Renal pelvis (tissue), 12 donors: ENCODE measurements at places on chromosomes 4 and X. TPM values are rescaled to one million over a fixed set of nuclear protein-coding genes. Genes with fewer than 3 reads are reported as not detected.
A peak's percentile ranks its signal among the peaks of the same experiment; 100 is the strongest.

DNA sequence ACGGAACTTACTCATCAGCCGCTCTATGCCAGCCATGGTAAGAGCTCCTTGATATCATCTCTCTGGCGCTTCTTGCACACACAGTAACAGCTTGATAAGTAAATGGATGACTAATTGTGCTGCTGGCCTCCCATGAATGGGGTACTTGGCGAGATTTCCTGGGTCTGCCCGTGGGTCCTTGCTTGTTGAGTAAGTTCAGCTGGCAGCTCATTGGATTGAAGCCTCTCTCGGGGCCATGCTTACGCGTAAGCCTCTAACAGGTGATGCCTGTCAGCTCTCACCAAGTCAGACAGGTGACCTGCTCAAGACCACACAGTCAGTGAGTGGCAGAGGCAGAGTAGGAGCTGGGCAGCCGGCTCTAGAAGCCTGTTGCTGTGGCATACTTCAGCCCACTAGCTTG is 7.7 kb downstream of the NSG1 start:
- no peak for DNase-seq

- no peak for DNase-seq
Measured at GRCh38 chr4:78625073-78625472, 73.5 kb downstream of the ANXA3 start.

- no peak for DNase-seq
Measured at GRCh38 chrX:9785254-9785943, 830 bp upstream of the SHROOM2 start.

DNA sequence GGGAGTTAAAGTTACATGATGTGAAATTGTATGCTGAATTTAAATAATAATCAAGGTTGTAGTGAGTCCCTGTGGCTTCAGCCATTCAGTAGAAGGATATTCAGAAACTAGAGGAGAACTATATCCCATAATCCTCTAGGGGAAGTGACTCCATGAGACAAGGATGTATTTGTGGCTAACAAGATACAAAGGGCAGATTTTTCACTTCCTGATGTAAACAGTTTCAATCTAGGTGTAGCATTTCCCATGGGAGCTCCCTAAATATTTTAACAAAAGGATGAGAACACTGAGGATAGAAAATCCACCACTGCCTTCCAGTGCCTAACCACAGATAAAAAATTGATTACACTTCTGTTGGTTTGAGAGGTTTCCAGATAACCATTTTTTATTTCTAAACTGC is 435.4 kb upstream of the TENM3 start:
- DNase-seq: no peak

DNA sequence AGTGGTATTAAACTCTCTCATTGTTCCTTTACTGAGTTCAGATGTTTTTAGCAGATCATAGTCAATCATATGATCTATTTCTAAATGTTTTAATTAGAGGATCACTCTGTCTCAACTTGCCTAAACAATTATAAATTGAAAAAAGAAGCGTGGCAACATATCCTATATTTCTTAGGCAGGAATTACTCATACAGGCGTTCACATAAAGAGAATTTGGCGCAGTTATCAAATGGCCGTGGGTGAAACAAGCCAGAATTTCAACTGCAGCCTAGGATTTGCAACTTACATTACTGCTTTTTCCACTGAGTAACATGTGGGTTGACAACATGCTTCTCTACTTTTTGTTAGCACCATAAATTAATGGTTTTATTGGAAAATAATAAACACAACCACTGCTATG is 141.3 kb downstream of the CPE start:
- no peak for DNase-seq

DNA sequence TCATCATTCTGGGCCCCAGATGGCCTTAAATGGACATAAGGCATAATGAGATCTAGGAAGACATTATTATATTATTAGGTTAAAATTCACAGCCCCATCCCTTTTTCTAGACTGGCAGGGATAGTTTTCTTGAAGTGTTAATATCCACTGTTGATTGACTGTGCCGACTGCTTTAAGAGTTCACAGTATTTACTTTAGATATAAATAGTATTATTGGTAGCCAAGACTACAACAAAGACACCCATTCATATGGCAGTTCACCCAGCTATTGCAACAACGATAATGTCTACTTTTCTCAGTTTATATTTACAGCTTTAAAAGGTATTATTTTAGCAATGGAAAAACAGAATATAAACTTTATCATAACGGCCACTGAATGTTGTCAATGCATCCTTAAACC is 922.2 kb upstream of the POU3F4 start:
- DNase-seq: no peak

GRCh38 chr4:24002330-24002966 is 112.6 kb upstream of the PPARGC1A start:
- DNase-seq: no peak

DNA sequence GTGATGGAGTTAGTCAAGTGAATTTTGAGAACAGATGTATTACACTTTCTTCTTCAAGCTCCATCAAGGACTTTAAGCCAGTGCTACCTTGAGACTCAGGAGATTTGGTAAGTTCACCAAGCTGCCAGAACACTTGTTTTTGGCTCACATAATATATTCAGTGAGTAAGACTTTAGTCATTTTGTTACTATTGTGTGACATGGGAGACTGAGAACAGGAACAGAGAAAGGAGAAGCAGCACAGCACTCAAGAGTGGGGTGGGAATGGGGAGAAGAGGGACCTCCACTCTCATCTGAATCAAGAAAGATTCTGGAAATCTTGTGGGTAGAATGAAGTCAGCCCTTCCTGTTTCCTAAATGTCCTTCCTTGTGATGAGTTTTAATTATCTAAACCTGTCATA is 87.3 kb upstream of the TET2 start:
- no peak for DNase-seq

GRCh38 chrX:15299941-15300851 is 15.2 kb downstream of the ASB11 start:
- peak; percentile 10 for DNase-seq

GRCh38 chr4:151934766-151935165 is 174.0 kb upstream of the GATB start:
- DNase-seq: no peak

DNA sequence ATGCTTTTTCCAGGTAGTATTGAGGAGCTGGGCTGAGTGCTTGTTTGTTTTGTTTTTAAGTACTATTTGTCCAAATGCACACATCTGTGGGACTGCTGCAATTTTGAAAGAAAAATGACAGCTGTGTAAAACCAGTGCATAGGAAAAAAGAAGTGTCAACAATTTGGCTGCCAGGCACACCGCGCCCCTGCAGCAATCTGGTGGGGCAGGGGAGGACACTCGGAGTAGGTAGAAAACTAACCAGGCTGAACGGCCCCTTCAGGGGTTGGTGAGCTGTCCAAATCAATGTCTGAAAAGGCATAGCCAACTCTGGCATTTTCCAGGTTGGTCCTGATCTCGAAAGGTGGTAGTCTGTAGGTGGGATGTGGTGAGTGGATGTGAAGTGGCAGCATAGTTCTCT is 1.1 kb downstream of the LDOC1 start:
- no peak for DNase-seq

DNA sequence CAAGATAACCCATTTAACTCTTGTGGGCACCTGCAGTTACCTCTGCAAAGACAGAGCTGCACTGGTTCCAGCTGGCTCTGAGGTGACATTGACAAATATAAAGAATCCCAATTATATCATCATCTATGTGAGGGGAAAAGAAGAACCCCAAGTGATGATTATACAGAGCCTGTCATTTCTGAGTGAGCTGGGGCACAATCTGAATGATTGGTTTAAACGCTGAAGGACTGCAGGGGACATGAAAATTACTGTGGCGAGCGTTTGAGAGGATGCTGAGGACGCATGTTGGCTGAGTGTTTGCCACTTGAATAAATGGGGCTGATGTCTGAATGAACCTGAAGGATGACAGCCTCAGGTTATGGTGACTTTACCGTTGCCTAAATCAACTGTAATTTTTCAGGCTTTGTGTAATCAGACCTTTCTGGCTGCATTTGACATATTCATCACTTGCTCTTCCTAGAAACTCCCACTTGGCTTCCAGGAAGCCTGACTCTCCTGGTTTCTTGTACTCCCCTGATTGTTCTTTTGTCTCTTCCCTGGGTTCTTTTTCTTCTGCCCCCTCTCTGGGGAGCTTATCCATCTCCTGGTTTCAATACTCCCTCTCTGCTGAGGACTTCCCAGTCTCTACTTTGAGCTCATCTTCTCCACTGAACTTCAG is 4.1 kb upstream of the HSD17B10 start:
- no peak for DNase-seq

- no peak for DNase-seq
Measured at GRCh38 chr4:113560579-113560978, 201.0 kb downstream of the CAMK2D start.

DNA sequence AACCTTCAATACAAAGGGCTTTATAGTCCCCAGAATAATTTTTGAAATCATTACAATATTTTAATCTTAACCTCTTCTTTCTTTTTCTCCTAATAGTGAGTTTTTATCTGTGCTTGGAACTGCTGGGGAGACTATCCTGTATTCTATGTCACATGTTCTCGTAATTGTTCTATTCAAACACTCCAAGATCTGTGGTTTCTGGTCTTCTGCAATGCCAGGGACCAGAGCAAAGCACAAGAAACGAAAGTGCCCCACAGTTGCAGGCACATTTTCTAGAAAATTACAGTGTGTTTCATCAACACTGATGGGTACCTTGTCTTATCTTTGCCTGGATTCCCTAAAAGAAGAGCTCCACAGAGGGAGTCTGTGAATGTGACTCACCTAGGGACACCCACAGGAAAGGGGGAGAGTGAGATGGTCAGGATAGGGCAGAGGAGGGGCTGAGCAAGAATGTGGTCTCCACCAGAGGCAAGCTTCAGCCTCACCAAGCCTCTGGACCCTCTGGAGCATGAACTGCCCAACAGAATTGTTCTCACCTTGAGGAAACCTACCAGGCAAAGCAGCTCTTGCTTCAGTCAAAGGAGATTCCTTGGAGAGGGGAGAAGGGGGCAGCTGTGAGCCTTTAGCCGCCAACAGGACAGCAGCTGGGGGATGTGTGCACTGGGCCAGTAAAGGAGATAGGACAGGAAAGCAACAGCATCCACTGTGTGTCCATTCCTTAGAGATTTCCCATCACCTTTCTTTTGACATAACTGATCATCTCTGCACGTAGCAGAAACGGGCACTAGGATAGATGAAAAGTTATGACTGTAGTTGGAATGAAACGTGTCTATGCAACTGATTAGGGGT is 25.9 kb downstream of the UNC5C start:
- no peak for DNase-seq

GRCh38 chr4:82745173-82745842 is 53.3 kb downstream of the SCD5 start:
- no peak for DNase-seq

DNA sequence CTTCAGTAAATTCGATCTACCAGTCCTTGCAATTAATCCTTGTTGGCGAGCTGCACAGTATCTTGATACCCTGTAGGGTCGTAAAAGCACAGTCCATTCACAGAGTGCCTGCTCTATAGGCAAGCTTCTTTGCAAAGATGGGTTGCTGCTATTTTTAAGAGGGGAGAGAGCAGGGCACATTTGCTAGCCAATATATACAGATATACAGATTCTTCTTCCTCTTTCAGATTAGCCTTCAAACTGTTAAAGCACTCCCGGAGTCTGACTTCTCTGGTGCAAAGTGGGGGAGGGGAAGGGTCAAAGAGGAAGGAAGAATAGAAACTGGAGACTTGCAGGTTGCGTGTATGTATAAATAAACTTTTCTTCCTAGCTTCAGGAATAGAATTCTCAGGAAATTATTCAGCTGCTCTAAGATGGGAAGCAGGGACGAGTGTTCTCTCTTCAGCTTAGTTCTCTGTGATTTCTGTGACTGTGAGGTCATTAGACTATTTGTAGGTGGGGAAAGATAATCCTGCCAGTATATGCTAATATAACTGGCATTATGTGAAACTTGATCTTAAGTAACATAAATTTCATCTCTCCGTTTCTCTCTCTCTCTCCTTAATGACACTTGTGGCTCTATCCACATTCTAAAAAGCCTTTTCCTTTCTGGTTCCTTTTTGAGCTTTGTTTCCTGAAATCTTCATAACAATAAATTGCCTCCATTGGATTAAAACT is at the start of gene CYSLTR1:
TSS of gene CYSLTR1 (minus strand) at position 242 of the 717 bp plus-strand sequence. CDS start 53,865 bp downstream, outside the sequence.
- DNase-seq: no peak

DNA sequence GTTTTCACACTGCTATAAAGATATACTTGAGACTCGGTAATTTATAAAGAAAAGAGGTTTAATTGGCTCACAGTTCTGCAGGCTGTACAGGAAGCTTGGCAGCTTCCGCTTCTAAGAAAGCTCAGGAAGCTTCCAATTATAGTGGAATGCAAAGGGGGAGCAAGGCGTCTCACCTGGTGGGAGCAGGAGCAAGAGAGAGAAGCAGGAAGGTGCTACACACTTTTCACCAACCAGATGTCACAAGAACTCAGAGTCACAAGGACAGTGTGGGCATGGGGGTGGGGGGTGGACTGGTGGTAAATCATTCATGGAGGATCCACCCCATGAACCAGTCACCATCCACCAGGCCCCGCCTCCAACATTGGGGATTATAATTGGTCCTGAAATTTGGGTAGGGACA is 22.8 kb downstream of the HMGB2 start:
- DNase-seq: no peak

GRCh38 chrX:54785901-54786300 is 12.2 kb downstream of the ITIH6 start:
- no peak for DNase-seq

DNA sequence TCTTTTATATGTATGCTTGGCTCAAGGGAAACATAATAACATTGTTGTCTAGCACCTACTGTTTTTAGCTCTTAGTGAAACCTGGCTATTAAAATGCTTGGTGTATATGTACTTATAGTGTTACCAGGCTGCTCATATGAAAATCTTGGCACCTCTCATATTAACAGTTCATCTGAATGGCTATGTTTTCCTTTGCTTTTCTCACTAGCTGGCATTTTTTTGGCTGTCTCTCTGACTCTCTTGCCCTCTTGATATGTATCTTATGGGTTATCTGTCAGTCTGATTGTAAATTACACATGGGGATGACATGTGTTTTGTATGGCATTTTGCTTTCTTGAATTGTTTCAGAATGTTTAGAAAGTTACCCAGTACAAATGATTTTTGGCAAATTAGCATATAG is 158.0 kb downstream of the ARHGAP24 start:
- no peak for DNase-seq

The F9 gene
- not detected for polyA plus RNA-seq

The AR gene
- 3.0 TPM for polyA plus RNA-seq

The DEFB131A gene
- polyA plus RNA-seq: not detected

The LAS1L gene
- polyA plus RNA-seq: 51.6 TPM

The RPA4 gene
- not detected for polyA plus RNA-seq

The OPRPN gene
- not detected for polyA plus RNA-seq

The TRIM61 gene
- polyA plus RNA-seq: 2.5 TPM

The ARX gene
- not detected for polyA plus RNA-seq

The DGKK gene
- polyA plus RNA-seq: 11.5 TPM

The MID2 gene
- polyA plus RNA-seq: 10.9 TPM

The NFKB1 gene
- polyA plus RNA-seq: 27.8 TPM

The SERTM2 gene
- not detected for polyA plus RNA-seq

The USP26 gene
- polyA plus RNA-seq: not detected

The KLB gene
- polyA plus RNA-seq: 0.16 TPM

The HCFC1 gene
- 58.4 TPM for polyA plus RNA-seq

The SLC49A3 gene
- 7.4 TPM for polyA plus RNA-seq

The HSD17B11 gene
- polyA plus RNA-seq: 51.1 TPM

The PRRG1 gene
- 21.0 TPM for polyA plus RNA-seq

The XG gene
- polyA plus RNA-seq: 0.30 TPM
